HuH-7.5 (cell line): ENCODE measurements at places on chromosomes 12 and 14.

DNA sequence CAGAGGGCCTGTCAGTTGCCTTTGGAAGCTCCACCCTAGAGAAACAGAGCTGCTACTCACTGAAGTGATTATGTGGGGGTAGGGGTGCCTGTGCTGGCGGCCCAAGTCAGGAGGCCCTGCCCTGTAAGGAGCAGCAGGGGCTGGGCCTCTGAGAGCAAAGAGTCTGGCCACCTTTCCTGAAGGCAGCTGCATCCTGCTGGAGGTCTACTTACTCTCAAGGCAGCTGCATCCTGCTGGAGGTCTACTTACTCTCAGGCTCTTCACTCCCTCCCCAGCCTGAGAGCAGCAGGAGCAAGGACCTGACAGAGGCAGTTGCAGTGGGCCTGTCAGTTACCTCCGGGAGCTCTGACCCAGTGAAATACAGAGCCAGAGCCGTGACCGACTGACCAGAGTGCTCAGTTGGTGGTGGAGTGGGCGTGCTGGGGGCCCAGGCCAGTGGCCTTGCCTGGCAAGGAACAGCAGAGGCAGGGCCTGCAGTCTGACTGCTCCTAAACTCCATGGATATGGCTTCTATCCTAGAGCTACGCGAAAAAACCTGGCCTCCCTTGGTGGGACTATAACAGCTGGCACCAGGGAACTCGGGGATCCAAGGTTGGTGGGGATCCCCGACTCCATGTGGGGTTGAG lies 32.3 kb downstream of the RAD51B start:
- no peak for DNase-seq

GRCh38 chr12:107801150-107801549 lies 26.6 kb downstream of the ASCL4 start:
- no peak for DNase-seq

GRCh38 chr12:68804657-68805591 lies 3.1 kb upstream of the MDM2 start:
- peak; percentile 37 for DNase-seq

DNA sequence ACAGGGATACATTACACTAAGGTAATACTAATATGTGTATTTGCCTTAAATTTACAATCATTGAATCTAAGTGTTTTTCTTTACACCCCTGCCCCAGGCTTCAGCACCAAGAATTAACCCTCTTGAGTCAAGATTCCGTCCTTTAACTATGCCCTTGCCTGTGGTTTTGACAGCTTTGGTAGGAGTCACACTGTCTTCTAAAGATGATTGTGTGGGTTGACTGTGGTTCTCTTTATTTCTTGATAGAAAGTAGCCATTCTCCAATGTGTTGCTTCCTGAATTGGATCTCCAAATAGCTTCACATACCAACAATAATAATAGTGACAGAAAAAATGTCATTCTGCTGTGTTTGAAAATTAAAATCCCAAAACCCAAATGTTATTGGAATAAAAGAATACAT lies 3.6 kb downstream of the CLEC7A start:
- DNase-seq, result no peak

- DNase-seq, result no peak
Measured at GRCh38 chr12:123050331-123050831, 69.9 kb downstream of the ARL6IP4 start.
